Ammon's horn (tissue), 1 donor: ENCODE measurements at places on chromosomes 13 and 19.

GRCh38 chr13:85799097-85799582 lies at the start of gene SLITRK6:
Gene SLITRK6, minus strand, starts transcription at chr13:85799419. Its CDS starts 2,911 bp downstream, at chr13:85796508.
- no peak for DNase-seq

- DNase-seq, result no peak
These were observed 776.5 kb upstream of the SLITRK1 start for GRCh38 chr13:84658491-84659358.

GRCh38 chr19:21468791-21469190 lies 36.6 kb upstream of the ZNF429 start:
- no peak for DNase-seq

DNA sequence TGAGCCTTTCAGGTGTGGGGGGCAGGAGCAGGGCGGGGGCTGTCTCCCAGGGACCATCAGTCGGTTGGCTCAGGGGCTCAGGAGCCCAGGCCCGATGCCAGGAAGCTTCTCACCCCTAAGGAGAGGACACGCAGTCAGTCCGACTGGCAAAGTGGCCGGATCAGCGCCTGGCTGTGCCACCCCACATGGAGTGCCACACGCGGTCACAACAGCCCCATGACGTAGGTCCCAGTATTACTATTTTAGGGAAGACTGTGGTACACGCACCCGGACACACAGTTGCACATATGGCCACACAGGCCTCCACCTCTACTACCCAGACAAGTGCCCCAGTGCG lies 29.3 kb upstream of the GRTP1 start:
- DNase-seq, result no peak

- no peak for DNase-seq
These were observed 659 bp downstream of the GNA11 start for GRCh38 chr19:3094601-3095440.

GRCh38 chr19:42023121-42023942 lies 29.3 kb upstream of the ATP1A3 start:
- DNase-seq, result no peak

- DNase-seq, result no peak
These were observed 823.0 kb downstream of the PCDH9 start for GRCh38 chr13:66407128-66407527.

DNA sequence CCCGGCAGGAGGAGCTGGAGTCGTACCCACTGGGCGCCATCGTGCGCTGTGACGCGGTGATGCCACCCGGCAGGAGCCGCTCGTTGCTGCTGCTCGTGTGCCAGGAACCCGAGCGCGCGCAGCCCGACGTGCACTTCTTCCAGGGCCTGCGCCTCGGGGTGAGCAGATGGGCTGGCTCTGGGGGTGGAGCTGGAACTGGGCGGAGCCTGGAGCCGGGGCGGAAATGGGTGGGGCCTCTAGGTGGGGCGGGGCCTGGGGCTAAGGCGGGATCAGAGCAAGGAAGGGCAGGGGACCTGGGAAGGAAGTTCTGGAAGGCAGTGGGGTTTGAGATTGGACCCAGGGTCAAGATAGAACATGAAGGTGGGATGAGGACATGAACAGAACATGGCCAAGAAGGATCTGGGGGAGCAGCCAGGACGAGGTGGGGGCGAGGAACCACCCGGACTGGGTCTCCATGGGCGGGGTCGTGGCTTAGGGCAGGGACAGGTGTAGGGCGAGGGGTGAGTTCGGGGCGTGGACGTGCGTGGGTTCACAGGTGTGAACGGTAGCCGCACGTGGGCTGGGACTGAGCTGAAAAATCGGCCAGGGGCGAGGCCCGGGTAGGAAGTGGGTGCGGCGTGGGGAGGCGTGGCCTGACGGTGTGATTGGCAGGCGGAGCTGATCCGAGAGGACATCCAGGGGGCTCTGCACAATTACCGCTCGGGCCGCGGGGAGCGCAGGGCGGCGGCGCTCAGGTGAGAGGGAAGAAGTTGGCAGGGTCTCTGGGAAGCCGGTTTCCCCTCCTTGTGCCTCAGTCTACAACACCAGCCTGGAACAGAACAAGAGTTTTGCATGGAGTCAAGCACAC lies 4.7 kb downstream of the EPS8L1 start:
- no peak for DNase-seq

DNA sequence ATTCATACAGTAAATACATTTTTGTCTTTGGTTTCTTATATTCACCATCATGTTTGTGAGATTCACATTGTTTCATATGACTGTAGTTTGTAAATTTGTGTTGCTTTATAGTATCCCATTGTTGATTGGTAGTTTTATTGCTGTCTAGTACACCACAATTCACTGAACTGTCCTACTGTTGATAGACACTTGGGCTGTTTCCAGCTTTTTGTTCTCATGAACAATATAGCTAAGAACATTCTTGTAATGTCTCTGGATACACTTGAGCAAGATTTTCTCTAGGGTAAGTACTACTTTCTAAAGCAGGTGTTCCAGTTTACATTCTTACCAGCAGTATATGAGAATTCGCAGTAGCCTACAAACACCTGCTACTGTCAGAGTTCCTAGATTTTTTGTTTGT lies 37.8 kb downstream of the SKA3 start:
- no peak for DNase-seq

DNA sequence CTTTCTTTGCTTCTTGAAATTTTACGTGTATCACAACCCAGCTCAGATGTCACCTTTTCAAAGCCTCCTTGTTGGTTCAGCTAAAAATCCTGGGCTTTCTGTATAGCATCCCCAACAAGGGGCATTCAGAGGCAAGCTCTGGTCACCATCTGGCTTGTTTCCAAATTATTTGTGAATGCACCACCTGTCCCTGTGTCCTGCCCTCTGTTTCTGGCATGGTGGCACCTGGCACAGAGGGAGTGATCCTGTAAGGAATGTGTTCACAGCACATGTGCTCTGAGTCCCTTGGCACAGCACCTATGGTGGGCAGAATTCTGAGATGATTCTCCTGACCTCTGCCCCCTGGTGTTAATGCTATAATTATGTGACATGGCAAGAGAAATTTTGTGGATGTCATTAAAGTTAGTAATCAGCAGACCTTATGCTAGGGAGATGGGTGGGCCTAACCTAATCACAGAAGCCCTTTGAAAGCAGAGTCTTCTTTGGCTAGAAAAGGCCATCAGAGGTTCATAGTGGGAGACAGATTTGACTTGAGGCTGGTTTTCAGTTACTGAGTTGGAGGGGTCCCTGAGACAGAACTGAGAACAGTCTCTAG lies 76.3 kb downstream of the ZNF429 start:
- no peak for DNase-seq

DNA sequence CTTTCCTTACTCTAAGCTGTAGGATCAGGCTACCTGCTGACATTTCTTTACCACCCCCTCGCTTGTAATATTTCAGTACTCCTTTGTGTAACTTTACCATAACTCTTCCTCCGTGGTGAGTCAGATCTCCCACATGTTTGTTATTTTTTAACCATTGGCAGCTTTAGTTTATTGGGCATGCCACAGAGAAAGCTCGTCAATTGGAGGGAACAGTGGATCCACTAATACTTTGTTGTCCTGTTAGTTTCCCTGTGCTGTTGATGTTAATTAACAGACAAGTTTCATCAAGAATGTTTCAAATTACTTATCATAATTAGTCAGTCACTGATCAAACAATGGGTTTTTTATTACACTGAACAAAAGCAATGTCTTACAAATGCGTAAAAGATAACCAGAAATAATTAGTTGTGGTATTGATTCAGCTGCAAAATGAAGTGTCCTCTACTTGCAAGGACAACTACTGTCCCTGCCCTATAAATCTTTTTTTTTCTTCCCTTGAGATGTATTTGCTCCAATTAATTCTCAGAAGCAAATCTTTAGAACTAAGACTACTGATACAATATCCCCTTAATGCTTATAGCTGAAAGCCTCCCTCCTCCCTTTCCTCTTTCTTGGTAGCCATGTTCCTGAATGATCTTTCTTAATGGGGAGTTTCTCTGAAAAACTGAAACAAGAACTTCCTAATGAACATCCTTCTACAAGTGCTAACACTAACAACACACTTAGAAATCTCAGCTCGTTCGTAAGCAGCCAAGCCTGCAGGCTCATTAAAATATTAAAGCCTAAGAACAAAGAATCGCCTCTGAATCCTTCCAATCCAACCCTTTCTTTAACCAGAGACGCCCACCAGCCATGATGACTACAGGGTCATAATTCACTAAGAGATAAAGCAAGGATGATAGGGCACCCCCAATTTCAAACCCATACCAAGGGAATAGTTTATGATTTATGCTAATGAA lies 22.2 kb downstream of the EFNB2 start:
- no peak for DNase-seq

DNA sequence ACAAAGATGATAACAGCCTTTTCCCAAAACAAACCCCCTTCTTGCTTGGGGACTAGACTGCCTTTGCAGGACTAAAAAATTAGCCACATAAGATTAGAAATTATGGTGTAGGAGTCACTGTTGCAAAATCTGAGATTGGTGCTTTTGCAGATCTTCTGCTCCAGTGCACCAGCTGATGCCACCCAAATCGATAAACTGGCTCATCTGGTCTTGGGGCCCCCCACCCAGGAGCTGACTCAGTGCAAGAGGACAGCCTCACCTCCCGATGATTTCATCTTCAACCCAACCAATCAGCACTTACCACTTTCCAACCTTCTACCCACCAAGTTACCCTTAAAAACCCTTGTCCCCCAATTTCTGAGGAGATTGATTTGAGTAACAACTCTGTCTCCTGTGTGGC lies 47.1 kb upstream of the PEPD start:
- DNase-seq, result no peak

DNA sequence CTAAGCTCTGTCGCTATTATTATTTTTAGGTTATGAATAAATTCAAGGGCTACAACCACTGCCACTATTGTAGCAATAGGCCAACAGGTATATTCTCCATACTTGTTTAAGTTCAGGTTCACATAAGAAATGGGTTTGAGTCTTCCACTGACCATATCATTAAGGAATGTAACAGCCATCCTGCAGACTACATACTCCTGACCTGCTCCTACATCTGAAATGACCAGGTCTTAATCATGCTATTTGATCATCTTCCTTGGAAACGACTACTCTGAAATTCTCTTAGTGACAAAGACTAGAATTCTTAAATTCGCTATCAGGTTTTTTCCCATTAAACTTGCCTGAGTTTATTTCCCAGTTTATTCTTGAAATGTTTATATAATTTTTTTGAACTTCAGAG lies 66.8 kb downstream of the IPO5 start:
- no peak for DNase-seq

DNA sequence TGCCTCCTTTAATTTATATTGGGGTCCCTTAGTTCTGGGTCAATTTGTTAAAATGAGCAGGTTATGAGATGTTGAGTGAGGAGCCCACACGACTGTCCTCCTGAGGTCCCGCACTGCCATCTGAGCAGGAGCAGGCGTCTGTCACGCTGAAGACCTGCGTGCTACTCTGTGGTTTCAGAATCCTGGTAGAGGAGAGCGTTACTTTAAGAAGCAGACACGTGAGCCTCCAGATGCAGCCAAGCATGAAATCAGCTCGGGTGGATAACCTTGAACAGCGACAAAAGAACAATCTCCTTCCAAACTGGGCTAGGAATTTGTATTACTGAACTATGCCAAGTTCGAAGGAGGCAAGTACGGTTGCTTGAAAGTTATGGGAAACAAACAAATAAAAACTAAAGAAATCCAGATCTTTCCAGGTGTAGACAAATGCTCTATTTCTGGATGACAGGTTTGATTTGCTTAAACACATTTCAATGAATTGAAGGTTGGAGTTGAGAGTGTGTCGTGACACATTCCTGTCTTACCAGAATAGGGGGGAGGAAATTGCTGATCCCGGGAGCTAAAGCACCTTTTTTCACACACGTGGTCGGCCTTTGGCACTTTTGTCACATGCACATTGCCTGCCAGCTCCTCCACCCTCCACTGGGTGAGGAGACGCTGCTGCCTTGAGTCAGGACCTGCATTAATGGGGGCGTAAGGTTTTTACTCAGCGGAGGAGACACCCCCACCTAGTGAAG lies 945.5 kb upstream of the SLC10A2 start:
- no peak for DNase-seq

DNA sequence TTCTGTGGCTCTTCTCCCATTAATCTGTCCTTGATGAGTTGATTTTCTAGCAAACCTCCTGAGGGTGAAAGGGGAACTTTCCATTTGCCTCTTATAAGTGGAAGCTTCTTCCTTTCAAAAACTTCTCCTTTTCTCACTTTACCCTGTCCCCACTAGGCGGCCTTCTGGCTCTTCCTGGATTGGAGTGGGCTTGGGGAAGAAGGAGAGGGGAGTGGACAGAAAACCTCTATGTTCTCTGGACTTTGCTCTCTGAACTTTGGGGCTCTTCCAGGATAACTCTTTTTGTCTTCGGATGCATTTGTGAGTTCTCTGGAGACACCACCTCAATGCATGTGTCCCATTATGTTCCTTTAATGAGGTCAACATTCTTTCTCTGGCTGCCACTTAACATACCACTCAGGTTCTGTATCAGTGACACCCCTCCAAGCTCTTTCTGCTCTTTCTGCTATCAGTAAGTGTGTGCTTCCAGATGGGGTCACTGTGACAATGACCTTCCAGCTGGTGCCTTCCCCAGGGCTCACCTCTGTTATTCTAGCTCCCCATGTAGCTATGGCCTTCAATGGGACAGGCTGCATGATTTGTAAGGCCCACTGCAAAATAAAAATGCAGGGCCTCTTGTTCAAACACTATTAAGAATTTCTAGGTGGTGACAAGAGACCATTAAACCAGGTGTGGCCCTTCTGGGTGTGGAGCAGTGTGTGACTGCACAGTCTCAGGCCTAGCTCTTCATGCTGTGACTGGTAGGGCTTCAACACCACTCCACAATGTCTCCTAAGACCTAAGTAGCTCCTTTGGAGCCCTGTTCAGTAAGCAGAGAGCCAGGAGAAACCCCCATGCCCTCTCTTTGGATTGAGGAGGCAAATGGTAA lies 389.2 kb downstream of the EFNB2 start:
- no peak for DNase-seq
